ENCODE measurements at places on chromosomes 1 and 21. TPM values are rescaled to one million over a fixed set of nuclear protein-coding genes. Genes with fewer than 3 reads are reported as not detected.

EVA1C gene
- total RNA-seq: 10.0 TPM

OVAAL gene
- total RNA-seq: not detected

GRCh38 chr1:82813386-82813785 lies 1012.7 kb downstream of the ADGRL2 start:
- no peak for ATAC-seq

DNA sequence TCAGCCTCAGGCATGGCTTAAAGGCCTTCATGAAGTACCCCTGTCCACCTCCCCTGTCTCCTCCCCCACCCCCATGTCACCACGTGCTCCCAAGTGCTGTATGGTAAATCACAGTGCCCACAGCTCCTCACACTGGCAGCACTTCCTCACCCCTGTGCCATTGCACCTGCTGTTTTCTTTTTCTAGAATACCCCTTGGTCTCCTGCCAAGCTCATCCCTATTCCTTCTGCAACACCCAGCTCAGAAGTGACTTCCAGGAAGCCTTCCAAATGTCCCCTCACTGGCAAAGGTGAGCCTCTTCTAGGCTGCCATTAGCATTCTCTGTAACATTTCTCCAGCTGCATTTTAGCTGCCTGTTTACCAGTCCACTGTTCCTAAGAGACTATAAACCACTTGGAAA lies 9.4 kb downstream of the AKNAD1 start:
- ATAC-seq: no peak
